ENCODE measurements at places on chromosomes 4 and X. TPM values are rescaled to one million over a fixed set of nuclear protein-coding genes. Genes with fewer than 3 reads are reported as not detected.

Gene ARHGEF9
- total RNA-seq = 10.8 TPM

Gene ZFYVE28
- total RNA-seq = 3.2 TPM

Gene RASGEF1B
- not detected for total RNA-seq

Gene PNMA3
- total RNA-seq = under 0.01 TPM

Gene RAPGEF2
- 47.1 TPM for total RNA-seq

GRCh38 chr4:20512985-20513384 lies 187.3 kb upstream of the PACRGL start:
- peak; percentile 68 for DNase-seq

- DNase-seq = peak; percentile 8
Observed at GRCh38 chr4:71498625-71499024, 159.8 kb downstream of the SLC4A4 start.

DNA sequence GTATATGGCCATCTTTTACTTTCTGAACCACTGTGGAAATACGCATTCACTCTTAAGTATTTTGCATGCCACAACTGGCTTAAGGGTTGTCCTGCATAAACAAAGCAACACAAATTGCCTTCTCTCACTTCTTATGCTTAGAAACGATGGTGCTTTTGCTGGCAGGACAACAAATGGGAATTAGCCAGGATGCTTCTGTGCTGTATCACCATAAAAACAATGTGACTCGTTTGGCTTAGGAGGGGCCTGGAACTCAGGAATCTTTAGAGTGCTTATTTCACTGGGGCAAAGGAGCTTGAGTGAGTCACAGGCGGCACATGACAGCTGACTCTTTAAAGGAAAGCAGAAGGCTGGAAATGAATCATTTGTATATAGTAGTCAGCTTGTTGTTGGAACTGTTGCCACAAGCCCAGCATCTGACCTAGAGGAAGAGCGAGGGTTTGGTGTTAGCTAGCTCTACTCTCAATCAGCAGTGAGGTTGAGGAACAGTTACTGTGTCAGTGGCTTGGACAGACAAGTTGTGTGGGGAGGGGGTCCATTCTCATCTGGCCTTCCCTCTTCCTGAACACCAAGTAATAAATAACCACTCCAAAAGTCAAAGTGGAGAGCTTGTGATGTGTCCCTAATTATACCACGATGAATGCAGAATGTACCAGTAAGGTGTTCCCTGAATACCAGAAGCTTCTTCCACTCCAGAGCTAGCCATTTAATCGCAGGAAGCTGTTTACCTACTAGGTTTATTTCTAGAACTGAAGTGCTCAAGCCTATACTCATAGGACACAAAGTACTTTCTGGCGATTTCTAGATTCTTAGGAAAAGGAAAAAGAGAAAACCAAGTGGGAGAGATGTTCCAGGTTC lies 293.1 kb downstream of the CAMK2D start:
- peak; percentile 99 for DNase-seq

All from fibroblast of villous mesenchyme (primary cell).